Activated T-helper 1 cell treated with Interleukin-2 at 50 U/mL for 16 hours (primary cell): ENCODE measurements at places on chromosomes 11 and 22.

DNA sequence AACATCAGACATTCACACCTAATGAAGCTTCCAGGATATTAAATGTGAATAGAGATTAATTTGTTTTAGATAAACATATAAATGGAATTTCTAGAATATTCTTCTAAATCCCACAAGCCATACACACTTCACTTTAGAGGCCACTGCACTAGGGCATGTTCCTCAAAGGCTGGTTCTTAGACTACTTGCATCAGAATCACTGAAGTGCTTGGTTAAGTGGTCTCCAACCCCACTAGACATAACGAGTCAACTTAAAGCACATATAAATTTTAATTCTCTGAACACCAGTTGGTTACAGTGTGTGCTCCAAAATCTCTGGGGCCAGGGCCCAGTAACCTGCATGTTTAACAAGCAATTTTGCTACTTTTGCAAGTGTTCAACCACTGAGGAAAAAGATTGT, 7.9 kb upstream of the ALKBH8 start:
- DNase-seq, result no peak

DNA sequence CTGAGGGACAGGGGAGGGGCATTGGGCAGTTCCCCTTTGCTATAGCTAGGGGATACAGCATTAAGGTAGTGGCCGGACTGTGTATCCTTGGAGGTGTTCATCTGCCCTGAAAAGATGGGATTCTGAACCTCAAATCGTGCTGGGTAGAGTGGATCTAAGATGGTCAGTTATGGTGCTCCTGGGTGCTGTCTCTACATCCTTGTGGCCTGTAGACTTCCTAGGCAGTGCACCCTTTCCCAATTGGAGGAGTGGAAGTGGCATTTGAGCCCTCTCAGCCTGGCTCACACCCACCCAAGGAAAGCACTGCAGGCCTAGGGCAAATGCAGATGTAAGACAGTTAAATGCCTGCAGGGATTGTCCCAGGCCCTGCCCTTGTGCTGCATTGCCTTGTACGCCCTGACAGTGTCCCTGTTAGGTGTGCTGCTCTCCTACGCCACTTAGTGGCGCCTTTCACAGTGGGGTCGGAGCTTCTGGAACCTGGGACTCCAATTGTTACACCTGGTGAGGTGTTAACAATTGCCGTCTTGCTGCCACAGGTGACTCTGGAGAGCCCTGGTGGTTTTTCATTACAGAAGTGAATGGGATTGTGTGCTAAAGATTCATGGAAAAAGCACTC, 35.0 kb downstream of the PPFIBP2 start:
- no peak for DNase-seq

DNA sequence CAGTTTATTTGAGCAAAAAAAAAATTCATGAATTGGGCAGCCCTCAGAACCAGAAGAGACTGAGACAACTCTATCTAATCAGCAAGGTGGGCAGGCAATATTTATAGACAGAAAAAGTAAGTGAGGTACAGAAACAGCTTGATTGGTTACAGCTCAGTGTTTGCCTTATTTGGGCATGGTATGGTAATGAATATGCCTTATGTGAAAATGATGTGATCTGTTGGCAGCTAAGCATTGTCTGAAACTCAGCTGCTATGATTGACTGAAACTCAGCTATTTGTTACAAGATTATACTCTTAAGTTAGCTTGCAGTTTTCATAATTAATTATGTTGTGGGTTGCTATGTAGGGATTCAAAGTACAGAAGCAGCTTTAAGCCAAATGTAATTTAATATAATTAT, 127.6 kb downstream of the CNTN5 start:
- DNase-seq, result no peak

- DNase-seq, result no peak
These were observed 863.2 kb upstream of the CHORDC1 start for GRCh38 chr11:91086028-91086427.

- DNase-seq, result no peak
These were observed 517 bp downstream of the SPINDOC start for GRCh38 chr11:63813563-63814382.

DNA sequence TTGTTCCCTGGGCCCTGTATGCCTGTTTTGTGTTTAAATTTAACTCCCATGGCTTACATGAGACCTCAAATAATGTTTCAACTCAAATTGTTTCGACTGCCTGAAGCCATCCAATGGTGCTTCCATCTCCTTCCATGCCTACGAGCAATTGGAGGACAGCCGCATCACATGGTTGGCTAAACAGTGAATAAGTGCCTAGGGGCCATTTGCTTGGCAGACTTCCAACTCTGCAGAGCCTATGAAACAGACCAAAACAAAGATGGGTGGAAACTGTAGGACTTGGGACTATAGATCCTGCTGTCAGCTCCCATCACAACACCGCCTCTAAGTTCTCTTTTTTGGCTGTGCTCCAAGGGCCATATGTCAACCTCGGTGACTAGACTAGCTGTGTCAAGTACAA, 84.1 kb downstream of the PARVA start:
- no peak for DNase-seq

DNA sequence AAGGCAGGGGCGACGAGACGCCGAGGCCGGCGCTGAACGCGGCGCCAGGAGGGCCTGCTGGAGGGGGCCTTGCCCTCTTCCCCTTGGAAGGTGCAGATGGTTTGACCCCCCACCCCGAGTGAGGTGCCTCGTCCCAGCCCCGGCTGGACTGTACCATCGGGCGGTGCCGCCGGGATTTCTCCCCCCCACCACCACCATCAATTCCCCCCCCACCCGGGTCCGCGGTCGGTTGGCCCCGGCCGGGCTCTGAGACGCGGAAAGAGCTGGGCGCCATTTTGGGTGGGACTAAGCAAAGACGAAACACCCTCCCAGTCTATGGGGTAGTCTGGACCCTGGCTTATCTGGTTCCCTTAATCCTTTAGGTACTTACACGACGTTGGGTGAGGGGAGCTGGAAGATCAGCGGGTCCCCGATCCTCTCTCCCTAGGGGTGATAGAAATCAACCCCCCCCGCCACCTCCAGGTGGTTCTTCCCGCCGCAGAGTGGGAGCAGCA, at the start of gene PRDM10:
TSS of gene PRDM10 (minus strand) at position 484 of the 494 bp plus-strand sequence. CDS start 41,871 bp downstream, outside the sequence.
- DNase-seq, result peak; percentile 88

DNA sequence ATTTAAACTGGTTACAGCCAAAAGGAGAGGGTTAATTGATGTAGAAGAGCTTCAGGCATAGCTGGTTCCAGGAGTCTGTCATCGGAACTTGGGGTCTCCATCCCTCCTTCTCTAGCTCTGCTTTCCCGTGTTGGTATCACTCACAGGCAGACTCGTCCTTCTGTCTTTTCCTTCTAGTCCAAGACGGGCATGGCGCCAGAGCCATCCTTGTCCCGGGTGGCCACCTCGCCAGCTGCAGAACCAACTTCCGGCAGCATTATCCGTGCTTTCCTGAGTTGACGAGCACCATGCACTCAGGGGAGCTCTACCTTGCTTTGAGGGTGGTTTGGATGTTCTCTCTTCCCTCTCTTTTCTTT, 14.7 kb downstream of the LINC01488 start:
- no peak for DNase-seq

DNA sequence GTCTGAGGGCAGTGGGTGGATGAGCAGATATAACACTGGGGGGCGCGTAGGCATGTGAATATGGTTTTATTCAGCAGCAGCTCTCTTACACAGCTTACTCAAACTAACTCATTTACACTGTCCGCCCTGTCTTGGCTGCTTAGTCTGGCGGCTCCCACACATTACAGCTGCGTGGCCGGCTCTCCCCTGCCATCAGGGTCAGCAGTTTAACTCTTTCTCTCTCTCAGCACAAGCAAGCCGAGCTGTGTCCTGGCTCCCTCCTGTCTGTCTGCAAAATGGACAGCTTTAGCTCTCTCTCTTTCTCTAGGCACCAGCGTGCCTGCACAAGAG, 1310.1 kb upstream of the RAG2 start:
- no peak for DNase-seq

DNA sequence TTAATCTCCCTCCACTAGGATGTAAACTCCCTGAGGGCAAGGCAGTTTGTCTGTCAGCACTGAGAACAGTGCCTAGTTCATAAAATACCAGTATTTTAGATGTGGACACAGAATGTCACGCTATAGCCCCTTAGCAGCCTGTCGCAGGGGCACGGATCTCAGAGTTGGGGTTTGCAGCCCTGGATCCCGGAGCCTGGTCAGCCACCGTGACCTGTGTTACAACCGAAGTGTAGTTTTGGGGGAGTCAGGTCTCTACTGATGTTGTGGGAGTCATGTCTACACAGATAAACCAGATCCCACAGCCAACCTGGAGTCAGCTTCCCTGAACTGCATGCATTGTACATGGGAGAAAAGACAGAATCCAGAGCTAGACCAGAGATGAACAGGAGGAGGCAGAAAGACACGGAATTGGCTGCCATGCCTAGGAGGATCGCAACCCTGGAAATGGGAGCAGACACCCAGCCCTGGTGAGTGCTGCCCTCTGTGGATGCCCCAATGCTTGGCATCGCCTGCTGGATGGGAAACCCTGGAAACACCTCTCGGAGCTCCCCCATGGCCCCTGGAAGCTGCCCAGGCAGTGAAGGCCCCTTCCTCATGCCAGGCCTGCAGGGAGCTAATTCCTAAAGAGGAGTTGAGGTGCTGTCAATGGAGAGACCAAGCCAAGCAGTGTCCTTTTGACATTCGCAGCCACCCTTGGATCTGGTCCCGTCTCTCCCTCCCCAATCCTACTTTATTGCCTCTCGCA, 851.3 kb downstream of the TBC1D22A start:
- no peak for DNase-seq

GRCh38 chr11:73184953-73185671, 33.0 kb upstream of the P2RY2 start:
- peak; percentile 13 for DNase-seq

DNA sequence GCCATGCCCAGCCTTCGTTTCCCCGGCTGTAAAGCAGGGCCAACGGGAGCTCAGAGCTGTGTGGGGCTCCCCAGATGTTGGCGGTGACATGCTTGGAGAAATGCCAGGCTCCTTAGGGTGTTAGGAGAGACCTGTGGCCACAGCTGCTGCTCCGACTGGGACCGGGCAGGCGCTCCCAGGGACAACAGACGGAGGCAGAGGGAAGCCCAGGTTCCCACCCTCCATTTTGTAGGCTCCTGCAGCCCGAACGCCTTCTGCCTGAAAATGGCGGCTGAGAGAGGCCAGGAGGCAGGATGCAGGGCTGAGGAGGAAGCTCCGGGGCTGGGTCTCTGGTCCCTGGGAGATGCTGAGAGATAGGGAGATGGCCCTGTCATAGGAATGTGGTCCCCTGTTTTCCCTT, 10.0 kb downstream of the CD6 start:
- no peak for DNase-seq

- DNase-seq, result no peak
These were observed 168.1 kb downstream of the NXPE2 start for GRCh38 chr11:114846416-114846791.

DNA sequence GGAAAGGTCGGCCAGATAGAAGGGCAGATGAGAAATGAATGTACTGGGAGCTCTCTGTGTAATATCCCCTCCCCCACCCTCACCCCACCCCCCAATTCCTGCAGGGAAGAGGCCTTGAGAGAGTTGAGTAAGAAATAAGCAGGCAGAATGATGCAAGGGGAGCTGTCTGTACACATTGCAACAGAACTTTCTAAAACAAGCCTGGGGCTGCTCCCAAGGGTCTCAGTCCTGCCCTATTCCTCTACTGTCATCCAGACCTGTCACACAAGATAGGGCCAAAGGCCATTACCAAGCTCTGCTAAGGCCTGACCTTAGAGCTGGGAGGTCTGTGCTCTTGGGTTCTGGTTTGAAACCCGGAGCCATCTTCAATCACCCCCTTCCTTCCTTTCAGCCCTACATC, 5.7 kb upstream of the DGAT2 start:
- DNase-seq, result no peak

DNA sequence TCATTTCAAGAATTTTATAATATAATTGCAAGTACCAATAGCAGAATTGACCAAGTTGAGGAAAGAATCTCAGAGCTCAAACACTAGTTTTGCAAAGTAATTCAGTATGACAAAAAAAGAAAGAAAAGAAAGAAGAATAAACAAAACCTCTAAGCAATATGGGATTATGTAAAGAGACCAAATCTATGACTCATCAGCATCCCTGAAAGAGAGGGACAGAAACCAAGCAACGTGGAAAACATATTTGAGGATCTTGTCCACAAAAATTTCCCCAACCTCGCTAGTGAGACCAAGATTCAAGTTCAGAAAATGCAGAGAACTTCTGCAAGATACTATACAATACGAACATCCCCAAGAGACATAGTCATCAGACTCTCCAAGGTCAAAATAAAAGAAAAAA, 203.7 kb upstream of the DDI1 start:
- no peak for DNase-seq

GRCh38 chr11:67024410-67024809, 1.5 kb downstream of the SYT12 start:
- DNase-seq, result peak; percentile 20

DNA sequence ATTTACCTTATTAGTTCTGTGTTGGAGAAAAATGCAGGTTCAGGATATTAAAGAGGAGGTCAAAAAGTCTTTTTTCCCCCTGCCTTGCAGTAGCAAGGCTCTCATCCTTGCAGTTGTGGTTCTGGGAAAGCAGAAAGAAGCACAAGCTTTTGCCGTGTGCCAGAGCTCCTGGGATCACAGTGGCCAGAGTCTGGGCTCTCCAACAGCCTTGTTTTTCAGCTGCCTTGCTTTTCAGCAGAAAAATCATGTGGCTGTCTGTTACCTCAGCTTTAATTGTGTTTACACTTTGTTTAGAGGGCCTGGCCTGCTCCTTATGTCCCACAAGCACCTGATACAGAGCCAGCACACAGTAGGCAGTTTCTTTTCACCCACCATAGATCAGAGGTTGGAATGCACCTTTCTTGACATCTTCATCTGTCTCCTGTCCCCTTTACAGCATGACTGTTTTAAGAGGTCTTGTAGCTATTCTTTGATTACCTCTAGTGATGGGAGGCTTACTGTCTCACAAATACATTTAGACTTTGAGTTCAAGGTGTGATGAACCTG, 67.5 kb downstream of the TEAD1 start:
- no peak for DNase-seq

DNA sequence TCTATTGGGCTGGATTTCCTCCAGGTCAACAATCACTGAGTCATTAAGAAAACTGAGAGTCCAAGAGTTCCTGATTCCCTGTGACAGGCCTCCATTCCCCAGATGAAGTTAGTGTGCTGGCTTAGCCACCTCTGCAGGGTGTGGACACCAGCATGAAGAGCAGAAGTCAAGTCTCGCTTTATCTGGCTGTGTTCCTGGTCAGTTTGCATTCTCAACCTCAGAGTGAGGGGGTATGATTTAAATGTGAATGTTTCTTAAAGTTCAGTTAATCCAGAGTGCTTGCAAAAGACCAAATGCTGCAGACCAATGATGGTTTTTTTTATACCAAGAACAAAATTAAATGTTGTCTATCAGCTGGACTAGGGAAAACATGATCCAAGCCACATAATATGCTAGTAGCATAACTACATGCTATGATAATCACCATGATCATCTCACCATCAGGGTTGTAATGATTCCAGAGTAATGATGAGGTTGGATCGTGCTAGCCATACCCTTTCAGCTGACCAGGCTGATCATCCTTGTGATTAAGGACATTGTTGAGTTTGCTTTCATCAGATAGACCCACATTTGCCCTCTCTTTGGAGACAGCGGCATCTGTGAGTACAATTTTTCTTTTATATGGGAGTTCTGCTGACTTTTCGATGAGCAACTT, 145.8 kb upstream of the ARHGAP20 start:
- no peak for DNase-seq
